Heart left ventricle (tissue), 16 donors: ENCODE measurements at places on chromosomes 11 and 22. TPM values are rescaled to one million over a fixed set of nuclear protein-coding genes. Genes with fewer than 3 reads are reported as not detected.

- no peak for DNase-seq
These were observed 11.9 kb downstream of the TOM1 start for GRCh38 chr22:35311551-35311999.

MS4A6E gene
- total RNA-seq: not detected

GRCh38 chr11:12206529-12206928 lies 96.1 kb downstream of the MICAL2 start:
- DNase-seq: no peak

- DNase-seq: no peak
These were observed 39.0 kb downstream of the SLC22A12 start for GRCh38 chr11:64629796-64630562.

DNA sequence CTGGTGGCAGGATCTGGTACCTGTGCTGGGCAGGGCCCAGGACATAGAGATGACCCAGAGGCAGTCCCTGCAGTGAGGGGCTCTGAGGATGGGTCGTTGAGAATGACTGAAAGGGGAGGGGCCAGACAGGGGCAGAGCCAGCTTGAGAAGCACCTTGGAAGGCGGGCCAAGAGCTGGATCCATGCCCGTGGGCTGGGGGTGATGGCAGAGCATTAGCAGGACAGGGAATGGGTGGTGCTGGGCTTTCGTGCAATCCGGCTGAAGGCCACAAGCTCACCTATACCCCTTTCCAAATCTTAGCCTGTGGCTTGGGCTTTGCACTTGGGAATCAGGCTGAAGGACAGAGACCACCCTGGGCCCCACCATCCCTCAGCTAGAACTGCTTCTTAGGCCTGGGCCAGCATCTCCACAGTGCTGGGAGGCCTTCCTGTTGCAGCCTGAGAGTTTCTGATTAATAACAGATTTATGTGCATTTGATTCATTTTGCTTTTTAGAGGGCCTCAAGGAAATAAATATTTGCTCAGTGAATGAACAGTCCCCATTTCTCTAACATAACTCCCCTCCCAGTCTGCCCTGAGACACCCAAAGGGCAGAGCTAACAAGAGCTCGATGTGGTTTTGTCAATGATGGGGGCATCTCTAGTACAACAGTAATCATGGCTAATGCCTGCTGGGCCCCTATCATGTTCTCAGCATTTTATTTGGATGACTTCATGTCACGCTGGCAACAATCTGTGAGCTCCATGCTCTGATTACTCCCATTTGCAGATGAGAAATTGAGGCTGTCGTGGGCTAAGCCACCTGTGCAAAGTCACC lies 39.3 kb downstream of the RIBC2 start:
- DNase-seq: no peak

KCNE3 gene
- 3.3 TPM for total RNA-seq

DNA sequence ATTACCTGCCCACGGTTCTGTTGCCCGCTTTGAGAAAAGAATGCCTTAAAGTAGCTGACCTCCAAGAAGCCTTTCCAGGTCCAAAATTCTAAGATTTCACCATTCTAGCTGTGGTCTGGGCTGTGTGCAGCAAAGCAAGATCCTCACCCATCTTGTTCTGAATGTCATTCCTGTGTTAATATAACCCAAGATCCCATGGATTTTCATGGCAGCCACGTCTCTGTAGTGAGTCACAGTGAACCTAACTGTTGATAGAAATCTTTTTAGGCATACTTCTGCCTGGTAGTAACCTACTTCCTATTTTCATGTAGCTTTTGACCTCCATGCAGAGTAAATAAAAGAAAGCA lies 210.0 kb downstream of the NAV2 start:
- DNase-seq: no peak

DNA sequence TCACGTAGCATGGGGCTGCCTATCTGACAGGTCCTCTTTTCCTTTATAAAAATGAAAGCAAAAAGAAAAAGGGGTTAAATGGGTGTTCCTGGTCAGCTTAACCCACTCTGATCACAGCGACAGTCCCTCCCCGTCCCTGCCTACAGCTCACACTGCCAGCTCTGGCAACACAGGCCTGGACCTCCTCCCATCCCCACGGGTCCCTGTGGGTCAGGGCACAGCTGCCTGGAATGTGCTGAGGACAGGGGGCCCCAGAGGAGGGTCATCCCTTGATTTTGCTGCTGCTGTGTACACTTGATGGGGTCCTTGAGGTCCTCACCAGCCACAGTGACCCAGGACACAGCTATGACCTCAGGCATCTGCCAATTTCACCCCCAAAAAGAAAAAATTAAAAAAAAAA lies 29.6 kb upstream of the CYP2D6 start:
- no peak for DNase-seq

MRGPRE gene
- total RNA-seq: not detected

- no peak for DNase-seq
These were observed 1424.9 kb downstream of the TBC1D22A start for GRCh38 chr22:48187356-48187755.

DNA sequence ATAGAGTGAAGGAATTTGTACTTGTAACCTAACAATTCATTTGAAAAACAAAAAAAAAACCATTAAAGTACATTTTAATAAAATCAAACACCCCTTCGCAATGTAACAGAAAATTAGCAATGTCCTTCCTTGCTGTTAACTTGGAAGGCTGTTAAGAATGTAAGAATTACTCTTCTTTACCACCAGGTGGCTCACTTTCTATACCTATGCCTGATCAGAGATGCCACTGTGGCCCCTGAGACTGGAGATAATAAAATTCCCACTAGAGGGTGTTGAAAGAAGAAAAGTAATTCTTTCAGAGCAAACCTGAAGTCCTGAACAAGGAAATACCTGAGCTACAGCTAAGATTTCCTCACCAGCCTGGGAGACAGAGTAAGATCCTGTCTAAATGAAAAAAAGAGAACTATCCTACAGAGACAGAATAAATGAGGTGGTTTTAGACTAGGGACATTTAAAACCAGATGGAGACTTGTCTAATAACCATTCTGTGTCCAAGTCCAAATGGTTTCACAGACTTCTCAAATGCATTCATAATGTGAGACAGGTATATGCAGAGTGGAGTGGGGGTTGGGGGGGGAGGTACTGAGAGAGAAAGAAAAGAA lies 1089.3 kb downstream of the FAM181B start:
- no peak for DNase-seq

- DNase-seq: no peak
These were observed 85.2 kb downstream of the TSPAN18 start for GRCh38 chr11:44811841-44812448.

GRCh38 chr22:49866646-49867045 lies 13.0 kb downstream of the ZBED4 start:
- DNase-seq: no peak

OR52H1 gene
- total RNA-seq: not detected

DNA sequence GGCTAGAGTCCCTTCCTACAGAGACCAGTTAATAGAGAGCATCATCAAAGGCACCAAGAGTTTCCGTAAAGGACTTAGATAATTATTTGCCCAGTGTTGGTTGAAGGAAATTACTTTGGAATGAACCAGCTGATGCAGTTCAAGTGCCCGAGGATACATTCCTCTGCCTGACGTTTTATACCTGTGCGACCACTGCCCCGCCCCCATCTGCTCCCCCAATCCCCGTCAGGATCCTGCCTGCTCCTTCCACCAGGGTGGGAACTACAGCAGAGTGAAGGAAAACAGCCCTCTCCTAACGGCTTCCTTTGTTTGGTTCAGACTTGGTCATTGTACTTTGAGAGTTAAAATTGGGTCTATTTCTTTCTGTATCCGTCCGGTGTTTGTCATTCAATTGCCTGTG lies 761.5 kb downstream of the NTM start:
- no peak for DNase-seq

TBX10 gene
- not detected for total RNA-seq

OPCML gene
- not detected for total RNA-seq

- no peak for DNase-seq
These were observed 737 bp downstream of the RBM4 start for GRCh38 chr11:66639066-66639813.

MIOX gene
- not detected for total RNA-seq

DNA sequence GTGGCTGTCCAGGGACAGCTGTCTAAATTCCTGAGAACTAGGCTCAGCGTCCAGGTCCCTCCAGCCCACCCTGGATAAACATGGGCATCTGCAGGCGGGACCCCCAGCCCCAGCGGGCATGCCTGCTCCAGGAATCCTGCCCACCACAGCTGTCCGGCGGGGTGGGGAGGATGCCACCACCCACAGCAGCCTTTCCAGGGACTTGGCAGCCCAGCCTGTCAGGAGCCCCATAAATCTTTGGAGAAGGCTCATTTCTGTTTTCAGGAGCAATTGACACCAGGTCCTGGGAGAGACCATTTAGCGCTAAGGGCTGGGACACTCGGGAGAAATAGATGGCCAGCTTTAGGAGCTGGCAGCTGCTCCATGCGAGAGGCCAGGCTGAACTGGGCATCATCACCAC lies 358.9 kb downstream of the CADM1 start:
- no peak for DNase-seq
